Stimulated activated CD4-positive, alpha-beta T cell treated with anti-CD3 and anti-CD28 coated beads, Interleukin-15, amount 100 ng/mL, for 1 hour (primary cell): ENCODE measurements at places on chromosomes 16 and 17.

DNA sequence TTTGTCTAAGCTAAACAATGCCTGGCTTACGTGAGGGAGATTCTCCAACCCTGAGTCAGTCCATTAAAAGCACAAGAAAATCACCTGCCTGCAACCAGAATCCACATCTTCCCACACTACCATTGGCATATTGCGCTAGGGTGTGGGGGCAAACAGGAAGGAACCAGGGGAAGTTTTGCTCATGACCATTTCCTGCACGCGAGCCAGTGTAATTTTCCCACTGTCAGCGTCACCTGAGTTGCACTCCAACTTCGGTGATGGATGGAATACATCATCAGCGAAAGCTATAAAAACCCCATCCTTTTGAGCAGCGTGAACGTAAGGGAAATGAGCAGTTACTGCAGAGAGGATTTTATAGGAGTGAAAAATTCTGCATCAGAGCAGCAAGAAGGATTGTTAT lies 167.9 kb upstream of the NOL11 start:
- DNase-seq: no peak

DNA sequence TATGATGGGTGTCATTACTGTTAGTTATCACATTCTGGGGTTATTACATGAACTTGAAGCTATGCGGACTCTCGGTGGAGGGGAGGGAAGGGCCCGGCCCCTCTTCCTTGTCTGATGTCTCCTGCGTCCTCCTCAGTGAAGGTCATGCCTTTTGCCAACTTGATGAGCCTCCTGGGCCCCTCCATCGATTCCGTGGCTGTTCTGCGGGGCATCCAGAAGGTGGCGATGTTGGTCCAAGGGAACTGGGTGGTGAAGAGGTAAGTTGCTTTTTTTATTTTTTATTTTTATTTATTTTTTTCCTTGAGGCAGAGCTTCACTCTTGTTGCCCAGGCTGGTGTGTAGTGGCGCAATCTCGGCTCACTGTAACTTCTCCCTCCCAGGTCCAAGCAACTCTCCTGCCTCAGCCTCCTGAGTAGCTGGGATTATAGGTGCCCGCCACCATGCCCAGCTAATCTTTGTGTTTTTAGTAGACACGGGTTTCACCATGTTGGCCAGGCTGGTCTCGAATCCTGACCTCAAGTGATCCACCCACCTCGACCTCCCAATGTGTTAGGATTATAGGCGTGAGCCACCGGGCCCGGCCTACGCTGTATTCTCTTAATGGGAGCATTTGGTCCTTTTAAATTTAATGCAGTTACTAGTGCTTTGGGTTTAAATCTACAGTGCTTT lies 21.6 kb downstream of the POLR3E start:
- DNase-seq: no peak

DNA sequence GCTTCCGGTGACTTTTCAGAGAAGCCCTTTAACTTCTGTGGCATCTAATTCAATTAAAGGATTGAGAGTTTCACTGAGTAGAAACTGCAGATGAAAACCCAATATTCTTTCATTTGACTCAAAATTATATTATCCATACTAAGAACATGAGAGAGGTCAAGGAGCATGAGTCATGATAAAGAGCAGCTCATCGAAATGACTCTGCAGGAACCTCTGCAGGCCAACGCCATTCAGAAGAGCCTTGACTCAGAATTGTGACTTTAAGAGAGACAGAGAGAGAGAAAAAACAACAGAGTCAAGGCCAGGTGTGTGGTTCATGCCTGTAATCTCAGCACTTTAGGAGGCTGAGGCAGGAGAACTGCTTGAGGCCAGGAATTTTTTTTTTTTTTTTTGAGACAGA lies 417.2 kb upstream of the XYLT1 start:
- DNase-seq: no peak

GRCh38 chr16:27363797-27364196 lies 38.2 kb upstream of the IL21R start:
- DNase-seq: no peak

DNA sequence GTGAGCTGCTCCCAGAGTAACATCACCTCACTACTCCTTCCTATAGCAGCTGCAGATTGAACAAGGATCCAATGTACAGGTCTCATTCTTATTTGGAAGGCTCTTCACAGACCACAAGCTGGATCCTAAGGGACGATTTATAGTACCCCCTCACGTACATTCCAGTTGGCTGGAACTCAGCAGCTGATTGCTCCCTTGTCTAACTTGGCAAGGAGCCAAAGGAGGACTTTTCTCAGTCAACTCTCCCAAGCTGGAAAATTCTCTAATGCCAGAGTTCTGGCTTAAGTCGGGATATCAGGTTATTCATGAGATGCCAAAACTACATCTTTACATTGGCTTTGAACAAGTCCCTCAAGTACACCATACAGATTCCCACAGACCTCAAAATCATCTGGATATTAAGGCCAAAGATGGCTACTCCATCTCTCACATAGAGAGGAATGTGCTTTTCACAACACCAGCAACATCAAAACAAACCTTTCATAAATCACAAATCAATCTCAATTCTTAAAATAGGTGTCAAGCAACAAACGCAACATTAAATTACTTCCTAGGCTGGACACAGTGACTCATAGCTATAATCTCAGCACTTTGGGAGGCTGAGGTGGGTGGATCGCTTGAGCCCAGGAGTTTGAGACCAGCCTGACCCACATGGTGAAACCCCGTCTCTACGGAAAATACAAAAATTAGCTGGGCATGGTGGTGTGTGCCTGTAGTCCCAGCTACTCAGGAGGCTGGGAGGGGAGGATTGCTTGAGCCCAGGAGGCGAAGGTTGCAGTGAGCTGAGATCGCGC lies 39.3 kb downstream of the SMG6 start:
- DNase-seq: no peak

- peak; percentile 40 for DNase-seq
Observed at GRCh38 chr17:62627904-62628633, 599 bp downstream of the MRC2 start.

DNA sequence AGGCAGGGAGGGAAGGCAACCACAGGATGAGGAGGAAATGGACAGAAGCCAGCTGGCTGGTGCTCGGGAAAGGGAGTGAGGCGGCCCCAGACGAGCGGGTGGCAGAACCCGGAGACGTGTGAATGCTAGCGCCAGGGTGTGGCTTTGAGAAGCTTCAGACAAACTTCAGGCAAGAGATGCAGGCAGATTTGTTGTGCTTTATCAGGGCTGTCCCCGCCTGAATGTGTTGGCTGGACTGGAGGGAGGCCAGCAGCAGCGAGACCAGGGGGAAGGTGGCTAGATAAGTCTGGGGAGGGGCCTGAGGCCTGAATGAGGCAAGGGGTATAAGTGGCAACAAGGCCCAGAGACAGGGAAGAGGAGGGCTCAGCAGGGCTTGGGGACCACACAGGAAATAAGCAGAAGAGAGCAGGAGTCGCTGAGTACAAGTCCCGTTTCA lies 22.0 kb downstream of the CAMKK1 start:
- no peak for DNase-seq

GRCh38 chr16:66551788-66552285 lies 539 bp upstream of the CKLF start:
- DNase-seq: no peak

DNA sequence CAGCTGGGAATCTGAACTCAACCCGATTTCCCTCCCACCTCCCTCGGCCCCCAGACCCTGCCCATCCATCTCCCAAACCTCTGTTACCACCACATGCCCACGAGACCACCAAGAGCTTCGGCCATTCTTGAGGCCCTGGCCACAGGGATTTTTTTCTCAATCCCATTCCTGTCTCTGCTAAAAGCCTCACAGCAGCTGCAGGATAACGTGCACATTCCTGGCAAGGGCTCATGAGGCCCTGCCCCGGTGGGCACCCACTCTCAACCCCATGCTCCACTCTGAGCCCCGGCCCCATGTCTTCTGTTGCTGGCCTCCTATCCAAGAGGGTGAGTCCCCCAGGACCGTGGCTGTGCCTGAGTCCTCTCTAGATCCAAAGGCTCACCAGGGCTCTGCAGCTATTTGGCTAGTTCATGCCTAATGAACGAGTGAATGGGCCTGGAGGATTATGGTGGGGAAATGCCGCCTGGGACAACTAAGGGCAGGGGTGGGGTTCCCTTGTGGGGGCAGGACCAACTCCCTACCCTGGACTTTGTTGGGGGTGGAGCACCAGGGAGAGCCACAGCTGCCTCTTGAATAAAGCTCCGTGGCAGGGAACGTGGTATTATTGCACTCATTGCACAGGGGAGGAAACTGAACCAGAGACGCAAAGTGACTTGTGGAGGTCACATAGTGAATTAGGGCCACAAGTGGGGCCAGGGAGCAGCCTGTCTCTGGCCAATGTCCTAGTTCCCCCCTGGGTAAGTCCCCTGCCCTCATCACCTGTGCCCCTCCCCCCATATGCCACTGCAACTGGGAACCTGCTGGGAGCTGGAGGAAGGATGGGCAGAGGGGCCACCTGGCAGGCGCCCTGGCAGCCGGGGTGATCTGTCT lies 113.8 kb upstream of the SMURF2 start:
- DNase-seq: no peak

DNA sequence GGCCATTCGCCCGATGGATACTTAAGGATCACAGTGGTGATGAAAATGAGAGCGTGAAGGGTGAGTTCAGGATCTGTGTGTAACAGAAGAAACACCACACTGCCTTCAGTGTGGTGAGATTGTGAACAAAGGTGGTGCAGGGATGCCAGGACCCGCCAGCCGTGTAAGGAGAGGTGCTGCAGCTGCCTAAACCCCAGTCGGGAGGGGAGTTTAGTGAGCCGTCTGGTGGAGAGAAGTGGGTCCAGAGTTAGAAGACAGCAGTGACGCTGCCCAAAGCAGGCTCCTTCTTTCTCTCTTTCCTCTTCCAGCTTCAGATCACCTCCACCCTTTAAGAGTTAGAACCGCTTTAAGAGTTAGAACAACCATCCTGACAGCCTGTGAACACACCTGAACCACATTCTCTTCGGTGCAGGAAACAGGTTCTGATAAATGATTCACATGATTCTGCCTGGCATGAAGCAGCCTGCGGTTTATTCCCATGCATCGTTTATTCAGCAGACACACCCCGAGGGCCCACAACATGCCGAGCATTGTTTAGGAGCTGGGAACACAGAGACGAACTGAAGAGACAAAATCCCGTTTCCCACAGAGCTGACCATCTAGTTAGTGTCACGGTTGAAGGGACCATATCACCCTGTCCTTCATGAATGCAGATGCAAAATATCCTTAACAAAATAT lies 84.0 kb upstream of the DNAH17 start:
- no peak for DNase-seq

DNA sequence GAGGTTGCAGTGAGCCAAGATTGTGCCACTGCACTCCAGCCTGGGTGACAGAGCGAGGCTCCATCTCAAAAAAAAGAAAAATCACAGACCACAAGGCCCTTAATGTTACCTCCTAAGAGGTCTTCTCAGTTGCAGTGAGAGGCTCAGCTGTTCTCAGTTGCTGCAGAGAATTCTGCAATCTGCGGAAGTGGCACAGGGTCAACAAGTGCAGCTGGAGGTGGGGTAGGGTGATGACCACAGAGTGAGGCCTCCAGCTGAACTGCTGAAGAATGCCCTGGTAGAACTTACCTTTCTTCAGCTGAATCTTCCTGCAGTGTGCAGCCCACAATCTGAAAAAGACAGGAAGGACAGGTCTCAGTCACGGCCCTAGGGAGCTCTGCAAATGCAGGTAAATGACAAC lies 26.3 kb downstream of the CNTNAP1 start:
- DNase-seq: no peak

DNA sequence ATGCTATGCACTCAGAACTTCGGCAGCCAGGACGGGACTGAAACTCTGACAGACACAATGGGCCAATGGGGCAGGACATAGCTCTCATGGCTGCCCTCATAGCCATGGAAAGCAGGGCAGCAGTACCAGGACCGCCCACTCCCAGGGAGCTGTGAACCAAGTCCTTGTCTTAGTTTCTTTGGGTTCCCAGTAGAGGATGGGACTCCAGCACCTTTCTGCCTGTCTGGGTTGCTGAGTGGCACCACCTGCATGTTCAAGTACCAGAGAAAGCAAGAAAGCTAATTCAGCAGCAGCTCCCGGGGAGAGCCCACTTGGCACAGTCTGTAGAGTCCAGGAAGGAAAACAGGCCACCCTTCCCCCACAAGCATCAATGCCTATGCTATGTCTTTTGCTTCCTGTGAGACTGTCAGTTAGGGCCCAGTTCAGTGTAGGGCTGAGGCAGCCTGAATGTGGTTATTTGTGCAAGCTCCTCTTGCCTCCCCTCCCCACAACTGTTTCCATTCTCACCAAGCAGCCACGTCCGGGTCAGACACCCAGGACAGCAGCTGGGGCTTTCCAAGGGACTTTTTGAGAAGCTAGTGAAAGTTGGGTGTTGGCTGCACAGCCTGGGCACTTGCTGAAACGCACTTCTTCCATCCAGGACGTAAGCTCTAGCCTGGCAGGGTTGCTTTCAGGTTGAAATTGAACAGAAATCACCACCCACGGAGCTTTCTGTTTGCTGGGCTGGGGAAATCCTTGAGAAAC lies 7.8 kb downstream of the SUPT4H1 start:
- peak; percentile 70 for DNase-seq

GRCh38 chr17:7262192-7262934 lies at the start of gene CLDN7:
Gene CLDN7, minus strand, starts transcription at chr17:7262478. Its CDS starts 435 bp downstream, at chr17:7262043.
- no peak for DNase-seq

GRCh38 chr16:82769845-82770244 lies 143.1 kb downstream of the CDH13 start:
- DNase-seq: no peak

- no peak for DNase-seq
Observed at GRCh38 chr17:57551321-57552079, 193.6 kb downstream of the CCDC182 start.

GRCh38 chr17:10875430-10875851 lies 37.6 kb upstream of the PIRT start:
- no peak for DNase-seq

DNA sequence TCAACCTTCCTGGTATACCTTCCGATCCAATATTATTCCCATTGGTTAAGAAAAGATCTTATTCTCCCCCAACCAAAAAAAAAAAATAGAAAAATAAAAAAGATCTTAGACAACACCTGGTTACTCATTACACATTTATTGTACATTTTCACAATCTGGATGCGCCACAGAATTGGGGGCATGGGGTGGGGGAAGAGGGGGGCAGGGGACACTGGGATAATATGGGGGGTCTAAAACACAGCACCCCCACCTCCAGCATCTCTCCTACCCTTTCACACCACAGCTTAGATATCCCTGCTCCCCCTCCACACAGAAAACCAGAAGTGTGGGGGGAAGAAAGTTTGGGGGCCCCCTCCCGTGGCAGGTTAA lies 3.7 kb downstream of the VAMP2 start:
- DNase-seq: no peak

DNA sequence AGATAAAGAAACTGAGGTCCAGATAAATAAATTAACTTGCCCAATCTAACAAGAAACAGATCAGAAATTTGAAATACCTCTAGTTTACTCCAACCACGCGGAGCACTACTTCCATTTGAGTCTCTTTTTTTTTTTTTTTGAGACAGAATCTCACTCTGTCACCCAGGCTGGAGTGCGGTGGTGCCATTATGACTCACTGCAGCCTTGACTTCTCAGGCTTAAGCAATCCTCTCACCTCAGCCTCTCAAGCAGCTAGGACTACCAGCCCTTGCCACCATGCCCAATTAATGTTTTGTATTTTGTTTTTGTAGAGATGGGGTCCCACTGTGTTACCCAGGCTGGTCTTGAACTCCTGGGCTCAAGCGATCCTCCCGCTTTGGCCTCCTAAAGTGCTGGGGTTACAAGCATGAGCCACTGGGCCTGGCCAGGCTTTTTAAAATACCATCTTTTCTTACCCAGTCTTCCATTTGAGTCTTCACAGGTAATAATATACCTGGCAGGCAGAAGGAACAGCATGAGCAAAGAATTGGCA lies 3.3 kb upstream of the NACA2 start:
- no peak for DNase-seq

- no peak for DNase-seq
Observed at GRCh38 chr17:56597495-56597990, 4.0 kb downstream of the NOG start.

GRCh38 chr16:85046472-85046916 lies 18.9 kb downstream of the KIAA0513 start:
- DNase-seq: no peak
